Spinal cord (tissue), 10 donors: ENCODE measurements at places on chromosomes 3 and 15. TPM values are rescaled to one million over a fixed set of nuclear protein-coding genes. Genes with fewer than 3 reads are reported as not detected.

LYZL4 gene
- polyA plus RNA-seq: not detected

ARHGAP11A gene
- 21.3 TPM for polyA plus RNA-seq

FGF7 gene
- polyA plus RNA-seq: 5.8 TPM

KLHL6 gene
- 1.5 TPM for polyA plus RNA-seq

SHF gene
- polyA plus RNA-seq: 60.1 TPM

CCR4 gene
- 0.08 TPM for polyA plus RNA-seq

APEH gene
- 109 TPM for polyA plus RNA-seq

CCR8 gene
- not detected for polyA plus RNA-seq

ACSBG1 gene
- 44.2 TPM for polyA plus RNA-seq

CYP1A1 gene
- 1.6 TPM for polyA plus RNA-seq

SCAANT1 gene
- not detected for polyA plus RNA-seq

POC1A gene
- 8.5 TPM for polyA plus RNA-seq

CCNB2 gene
- polyA plus RNA-seq: 18.8 TPM

SOX14 gene
- 0.92 TPM for polyA plus RNA-seq

FBLN2 gene
- polyA plus RNA-seq: 27.9 TPM

NEK4 gene
- 30.8 TPM for polyA plus RNA-seq

UCN2 gene
- polyA plus RNA-seq: 0.32 TPM

LMOD3 gene
- polyA plus RNA-seq: 0.29 TPM

PPM1L gene
- polyA plus RNA-seq: 30.6 TPM

DNAH12 gene
- polyA plus RNA-seq: 6.1 TPM

CCDC39 gene
- 7.2 TPM for polyA plus RNA-seq

NME9 gene
- polyA plus RNA-seq: 9.0 TPM

THRB gene
- polyA plus RNA-seq: 4.0 TPM

KBTBD13 gene
- not detected for polyA plus RNA-seq

CLDN18 gene
- 0.44 TPM for polyA plus RNA-seq

TAGLN3 gene
- polyA plus RNA-seq: 142 TPM

FSTL1 gene
- polyA plus RNA-seq: 137 TPM

GADL1 gene
- 0.21 TPM for polyA plus RNA-seq

SLC28A1 gene
- polyA plus RNA-seq: 0.13 TPM

MINAR1 gene
- polyA plus RNA-seq: 19.3 TPM

LRRC31 gene
- polyA plus RNA-seq: not detected

LRRN1 gene
- polyA plus RNA-seq: 128 TPM

XYLB gene
- polyA plus RNA-seq: 4.0 TPM

FETUB gene
- polyA plus RNA-seq: 0.11 TPM

LPCAT4 gene
- 155 TPM for polyA plus RNA-seq

CCR3 gene
- not detected for polyA plus RNA-seq
